Caki2 (cell line): ENCODE measurements at places on chromosomes 7 and 10. TPM values are rescaled to one million over a fixed set of nuclear protein-coding genes. Genes with fewer than 3 reads are reported as not detected.

DNA sequence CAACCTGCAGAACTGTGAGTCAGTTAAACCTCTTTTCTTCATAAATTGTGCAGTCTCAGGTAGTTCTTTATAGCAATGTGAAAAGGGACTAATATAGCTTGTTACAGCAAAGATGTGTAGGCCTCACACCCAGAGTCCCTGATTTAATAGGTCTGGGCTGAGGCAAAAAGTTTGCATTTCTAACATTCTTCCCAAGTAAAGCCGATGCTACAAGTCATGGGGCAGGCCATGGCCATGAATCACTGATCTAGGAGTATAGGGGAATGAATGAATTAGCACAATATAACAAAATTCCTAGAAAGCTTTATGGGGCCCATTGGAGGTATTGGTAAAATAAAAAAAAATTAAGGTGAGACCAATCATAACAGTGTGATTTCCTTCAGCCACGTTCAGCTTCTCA, 11.5 kb upstream of the AASS start:
- DNase-seq = no peak

GRCh38 chr10:75000748-75001321, 110.6 kb upstream of the SAMD8 start:
- no peak for DNase-seq

GRCh38 chr7:1085910-1086421, 1.9 kb upstream of the GPER1 start:
- no peak for DNase-seq

GRCh38 chr7:98472521-98472954, 71.6 kb upstream of the BAIAP2L1 start:
- no peak for DNase-seq

MBL2 gene
- total RNA-seq = 0.17 TPM in 1 of 2 replicates, not detected in the other

ACTR1A gene
- total RNA-seq = 79.3 and 94.4 TPM in 2 replicates

FAM25G gene
- not detected in 2 replicates for total RNA-seq

PRSS37 gene
- not detected in 2 replicates for total RNA-seq

COBL gene
- 0.35 and 1.3 TPM in 2 replicates for total RNA-seq
